ENCODE measurements at places on chromosomes 16 and 17.

GRCh38 chr16:11175787-11176341 is 80.1 kb downstream of the SOCS1 start:
- no peak for DNase-seq

DNA sequence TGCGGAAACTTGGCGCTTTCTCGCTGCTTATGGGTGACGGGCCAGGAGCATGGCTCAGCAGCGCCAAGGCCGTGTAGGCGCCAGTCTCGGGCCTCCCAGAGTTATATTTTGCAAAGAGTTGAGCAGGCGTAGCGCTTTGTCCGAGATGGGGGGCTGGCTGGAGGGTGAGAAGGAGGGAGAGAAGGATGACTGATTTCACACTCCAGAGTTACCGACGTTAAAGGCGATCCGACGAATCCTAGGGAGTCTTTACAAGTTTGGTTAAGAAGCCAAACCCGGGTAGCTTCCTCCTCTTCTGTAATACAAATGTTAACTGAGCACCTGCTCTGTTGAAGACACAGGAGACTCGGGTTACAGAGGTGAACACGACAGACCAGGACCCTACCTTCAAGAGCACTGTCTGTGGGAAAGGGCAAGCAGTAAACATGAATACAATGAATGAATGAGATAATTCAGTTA is 782 bp downstream of the POLR2A start:
- no peak for DNase-seq

DNA sequence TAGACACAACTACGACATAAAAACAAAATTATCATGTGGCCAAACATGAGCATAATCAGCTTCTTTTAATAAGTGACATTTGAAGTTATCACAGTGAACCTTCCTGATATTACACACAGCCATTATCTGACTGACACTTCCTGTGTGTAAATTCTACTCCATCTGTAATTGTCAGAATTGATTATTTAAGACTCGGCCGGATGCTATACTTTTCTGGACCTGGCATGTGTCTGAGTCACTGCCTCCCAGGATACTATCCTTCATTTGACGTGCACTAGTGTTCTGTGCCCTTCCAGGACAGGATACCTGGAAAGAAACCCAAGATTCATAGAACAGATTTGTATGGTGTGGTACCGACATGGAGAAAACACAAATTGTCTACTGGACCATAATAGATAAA is 242.0 kb downstream of the HS3ST3A1 start:
- no peak for DNase-seq

DNA sequence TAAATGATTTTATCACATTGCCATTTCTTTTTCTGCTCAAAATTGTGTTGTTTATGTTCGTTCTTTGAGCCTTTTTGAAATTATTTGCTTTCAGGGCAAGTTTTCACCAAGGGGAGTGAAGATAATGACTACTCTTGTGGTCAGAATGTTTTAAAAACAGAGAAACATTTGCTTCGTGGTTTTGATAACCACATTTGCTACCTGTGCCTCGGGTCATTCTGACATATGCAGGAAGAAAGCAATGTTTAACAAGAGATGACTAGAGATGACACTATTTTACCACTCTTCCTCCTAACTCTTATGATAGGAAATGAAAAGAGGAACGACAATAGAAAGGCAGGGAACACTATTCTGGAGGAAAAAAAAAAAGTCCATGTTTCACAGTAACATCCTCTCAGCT is 1496.5 kb upstream of the GOT2 start:
- no peak for DNase-seq

GRCh38 chr16:83901101-83901500 is 2.2 kb downstream of the MLYCD start:
- DNase-seq = no peak

GRCh38 chr17:57675427-57676387 is 69.4 kb downstream of the CCDC182 start:
- no peak for DNase-seq

DNA sequence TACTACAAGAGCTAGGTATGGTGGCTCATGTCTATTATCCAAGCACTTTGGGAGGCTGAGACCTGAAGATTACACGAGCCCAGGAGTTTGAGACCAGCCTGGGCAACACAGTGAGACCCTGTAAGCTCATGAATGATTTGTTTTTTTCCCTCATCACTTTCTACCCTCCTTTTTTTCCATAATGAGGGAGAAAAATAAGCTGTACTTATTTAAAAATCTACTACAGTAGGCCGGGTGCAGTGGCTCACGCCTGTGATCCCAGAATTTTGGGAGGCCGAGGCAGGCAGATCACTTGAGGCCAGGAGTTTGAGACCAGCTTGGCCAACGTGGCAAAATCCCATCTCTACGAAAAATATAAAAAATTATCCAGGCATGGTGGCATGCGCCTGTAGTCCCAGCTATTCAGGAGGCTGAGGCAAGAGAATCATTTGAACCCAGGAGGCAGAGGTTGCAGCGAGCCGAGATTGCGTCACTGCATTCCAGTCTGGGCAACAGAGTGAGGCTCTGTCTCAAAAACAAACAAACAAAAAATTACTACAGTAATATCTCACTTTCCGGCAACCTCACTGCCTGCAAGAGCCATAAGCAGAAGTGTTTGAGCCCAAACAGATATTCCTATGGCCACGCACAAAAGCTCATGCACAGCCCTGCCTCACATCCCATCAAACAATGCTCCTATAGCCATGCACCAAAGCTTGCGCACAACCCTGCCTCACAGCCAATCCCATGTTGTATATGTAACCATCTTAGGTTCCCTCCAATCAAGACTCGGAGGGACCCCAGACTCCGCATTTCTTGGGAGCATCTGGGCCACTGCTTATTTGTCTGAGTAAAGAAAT is 37.4 kb downstream of the TK2 start:
- DNase-seq = no peak

DNA sequence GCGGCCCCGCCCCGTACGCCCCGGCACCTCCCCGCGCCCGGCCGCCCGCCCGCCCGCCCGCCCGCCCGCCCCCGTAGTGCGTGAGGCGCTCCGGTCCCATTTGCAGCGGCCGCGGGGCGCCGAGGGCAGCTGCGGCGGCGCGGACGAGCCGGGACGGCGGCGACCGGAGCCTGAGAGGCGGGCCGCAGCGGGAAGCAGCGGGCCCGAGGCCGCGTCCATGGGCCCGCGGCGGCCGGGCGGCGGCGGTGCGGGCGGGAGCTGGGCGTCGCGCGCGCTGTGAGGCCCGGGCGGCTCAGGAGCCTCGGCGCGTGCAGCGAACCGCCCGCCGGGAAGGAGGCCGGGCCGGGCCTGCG is at the start of gene MPRIP:
Gene MPRIP, plus strand, starts transcription at position 74 of the 353 bp plus-strand sequence. CDS start 392 bp downstream, outside the sequence.
- DNase-seq = no peak

- no peak for DNase-seq
These were observed 5.1 kb downstream of the INPP5K start for GRCh38 chr17:1511290-1511689.

- DNase-seq = no peak
These were observed 734 bp downstream of the CEP131 start for GRCh38 chr17:81221842-81222619.

GRCh38 chr17:36791150-36791941 is 145.9 kb upstream of the LHX1 start:
- no peak for DNase-seq

GRCh38 chr17:70661342-70662222 is 492.2 kb downstream of the KCNJ2 start:
- DNase-seq = no peak

GRCh38 chr17:79707931-79708891 is 22.5 kb upstream of the ENPP7 start:
- DNase-seq = peak; percentile 19

DNA sequence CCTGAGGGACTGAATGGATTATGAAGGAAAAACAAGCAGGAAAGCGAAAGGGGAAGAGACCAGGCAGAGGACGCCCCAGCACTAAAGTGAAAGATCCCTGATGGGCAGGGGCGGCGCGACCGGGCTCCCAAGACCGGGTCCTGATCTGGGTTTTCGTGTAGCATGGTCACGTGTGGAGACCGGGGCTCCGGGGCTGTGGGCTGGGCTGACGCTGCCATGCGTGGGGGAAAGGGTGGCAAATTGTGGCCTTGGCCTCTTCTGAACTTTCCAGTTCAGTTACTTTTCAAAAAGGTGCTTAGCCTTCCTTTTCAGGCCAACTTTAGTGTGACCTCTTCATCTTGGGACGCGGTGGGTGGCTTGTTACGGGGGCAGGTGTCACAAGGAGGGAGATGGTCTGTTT is 57.5 kb downstream of the METRNL start:
- DNase-seq = no peak

DNA sequence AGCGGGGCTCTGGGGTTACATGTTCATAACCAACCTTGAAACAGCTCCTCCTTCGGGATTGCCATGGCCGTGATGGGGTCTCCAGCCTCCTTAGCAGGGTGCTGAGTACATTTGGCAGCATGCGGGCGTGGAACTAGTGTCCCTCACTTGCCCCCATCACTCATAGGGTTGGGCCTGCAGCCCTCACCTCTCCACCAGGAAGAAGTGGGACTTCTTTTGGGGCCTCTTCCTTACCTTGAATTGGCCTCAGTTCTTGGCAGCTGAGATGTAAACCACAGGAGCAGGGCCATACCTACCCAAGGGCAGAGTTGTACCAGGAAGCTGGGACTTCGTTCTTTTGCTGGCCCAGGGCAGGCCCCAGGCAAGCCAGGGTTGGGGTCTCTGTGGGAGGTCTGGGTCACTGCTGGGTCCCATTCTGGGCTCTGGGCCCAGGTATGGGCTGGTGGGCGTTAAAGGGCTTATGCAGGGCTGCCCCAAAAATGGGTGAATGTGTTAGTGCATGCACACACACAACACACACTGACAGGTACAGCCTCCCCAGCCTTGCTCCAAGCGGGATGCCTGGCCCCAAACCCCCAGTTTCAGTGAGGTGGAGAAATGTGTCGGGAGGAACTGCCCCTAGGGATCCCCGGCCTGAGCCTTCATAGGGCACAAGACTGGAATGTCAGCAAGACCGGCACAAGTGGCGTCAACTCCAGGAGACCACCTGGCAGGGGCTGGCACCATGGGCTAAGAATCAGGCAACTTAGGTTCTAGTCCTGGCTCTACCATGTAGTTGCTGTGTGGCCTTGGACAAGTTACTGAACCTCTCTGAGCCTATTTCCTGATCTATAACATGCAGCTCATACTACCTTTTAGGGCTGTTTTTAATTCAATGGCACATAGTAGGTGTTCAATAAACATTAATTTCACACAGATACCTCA is 3.9 kb upstream of the KRT15 start:
- no peak for DNase-seq

DNA sequence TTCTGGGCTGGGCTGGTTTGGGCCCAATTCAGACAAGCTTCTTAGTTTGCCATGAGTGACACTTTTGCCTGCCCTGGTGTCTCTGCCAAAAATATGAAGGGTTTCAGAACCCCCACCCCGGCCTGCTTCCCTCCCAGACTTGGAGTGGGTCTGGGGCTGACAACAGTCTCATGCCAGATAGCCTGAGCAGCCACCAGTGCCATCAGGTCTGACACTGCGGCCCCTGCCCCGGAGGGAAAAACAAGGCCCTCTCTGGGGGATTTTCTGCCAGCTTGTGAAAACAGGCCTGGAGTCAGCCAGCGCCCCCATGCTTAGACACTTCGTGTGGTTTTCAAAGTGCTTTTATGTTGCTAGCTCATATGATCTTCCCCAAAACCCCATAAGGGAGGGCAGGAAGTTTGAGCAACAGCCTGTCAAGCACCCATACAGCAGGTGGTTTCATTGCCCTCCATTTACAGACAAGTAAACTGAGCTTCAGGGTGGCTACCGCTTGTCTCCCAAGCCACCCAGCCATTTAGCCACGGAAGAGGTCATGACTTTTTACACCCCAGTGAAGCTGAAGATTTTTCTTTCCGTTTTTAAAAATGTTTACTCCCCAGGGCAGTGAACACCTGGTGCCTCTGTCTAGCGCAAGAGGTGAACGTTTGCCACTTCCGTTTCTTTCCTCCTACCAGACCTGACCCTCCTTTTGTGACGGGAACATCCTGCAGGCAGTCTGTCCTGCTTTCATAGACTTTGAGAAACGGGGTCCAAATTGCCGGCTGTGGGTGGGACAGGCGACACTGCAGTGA is 300.6 kb downstream of the SEC14L1 start:
- no peak for DNase-seq

GRCh38 chr16:8861563-8862308 is 7.1 kb downstream of the CARHSP1 start:
- no peak for DNase-seq

DNA sequence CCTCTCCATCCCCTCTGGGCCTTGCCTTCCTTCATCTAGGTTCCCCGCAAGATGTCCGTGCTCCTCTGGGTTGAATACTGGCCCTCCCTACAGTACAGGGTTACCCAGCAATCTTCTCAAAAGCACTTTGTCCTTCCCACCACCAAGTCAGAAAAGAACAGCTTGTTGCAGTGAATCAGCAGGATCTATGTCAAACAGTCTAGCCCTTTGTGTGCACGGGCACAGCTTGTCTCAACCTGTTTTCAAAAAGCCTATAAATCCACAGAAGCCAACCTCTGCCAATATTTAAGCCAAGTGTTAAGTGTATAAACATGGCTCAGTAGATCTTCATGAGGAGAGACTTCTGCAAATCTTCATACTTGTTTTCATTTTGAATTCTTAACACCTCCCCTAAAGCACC is 25.2 kb downstream of the C17orf67 start:
- DNase-seq = no peak

GRCh38 chr17:44267818-44268490 is at the start of gene SLC4A1:
Gene SLC4A1 (minus strand): TSS chr17:44268135. CDS start chr17:44262866, 5,269 bp downstream.
- DNase-seq = no peak
